ENCODE measurements at places on chromosomes 2 and 18.

GRCh38 chr2:217551252-217551899 is 451.4 kb downstream of the TNS1 start:
- no peak for DNase-seq

- DNase-seq = no peak
Measured at GRCh38 chr2:44362207-44363015, 664 bp downstream of the CAMKMT start.

GRCh38 chr2:112666761-112667122 is 21.0 kb downstream of the SLC20A1 start:
- DNase-seq = no peak

GRCh38 chr2:62032096-62032495 is 126.6 kb downstream of the COMMD1 start:
- no peak for DNase-seq

- no peak for DNase-seq
Measured at GRCh38 chr2:64067326-64067725, 48.1 kb upstream of the VPS54 start.

- peak; percentile 18 for DNase-seq
Measured at GRCh38 chr18:62249478-62250097, 62.5 kb downstream of the RELCH start.

GRCh38 chr2:239884051-239884405 is 141.1 kb downstream of the NDUFA10 start:
- no peak for DNase-seq

GRCh38 chr2:171515672-171516298 is 6.5 kb upstream of the CYBRD1 start:
- no peak for DNase-seq

DNA sequence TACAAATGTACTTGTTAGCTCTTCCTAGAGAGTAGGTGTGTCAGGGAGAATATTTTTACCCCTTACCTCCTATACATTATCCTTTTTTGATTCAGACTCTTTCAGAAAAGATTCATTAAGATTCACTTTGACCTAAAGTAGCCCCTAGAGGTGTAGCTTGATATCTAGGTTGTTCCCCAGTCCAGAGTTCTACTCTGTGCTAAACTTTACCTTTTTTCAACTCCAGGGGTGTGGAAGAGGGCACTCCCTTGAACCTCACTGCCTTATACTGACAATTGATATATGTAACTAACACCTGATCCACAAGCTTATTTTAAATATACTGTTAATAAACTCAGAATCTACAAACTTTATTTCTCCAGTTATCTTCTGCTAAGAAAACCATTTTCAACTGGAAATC is 30.0 kb downstream of the AFTPH start:
- no peak for DNase-seq

All from stimulated activated CD4-positive, alpha-beta T cell treated with anti-CD3 and anti-CD28 coated beads, TNF-alpha, amount 100 ng/mL, for 1 hour (primary cell).